ENCODE measurements at places on chromosomes 6 and 20.
A peak's percentile ranks its signal among the peaks of the same experiment; 100 is the strongest.

DNA sequence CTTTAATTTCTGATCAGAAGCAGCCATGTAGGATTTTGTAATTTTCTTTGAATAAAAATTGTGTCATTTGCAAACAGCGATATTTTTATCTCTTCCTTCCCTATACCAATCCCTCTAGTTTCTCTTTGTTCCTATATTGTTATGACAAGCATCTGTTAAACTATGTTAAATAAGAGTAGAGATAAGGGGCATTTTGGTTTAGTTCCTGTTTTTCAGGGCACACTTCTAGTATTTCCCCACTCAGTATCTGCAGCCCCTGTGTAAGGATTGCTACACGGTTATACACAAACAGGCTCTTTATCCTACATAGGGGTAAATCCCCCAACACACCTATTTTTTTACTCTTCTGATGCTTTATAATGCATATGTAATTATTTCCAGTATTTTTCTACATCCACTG lies 42.1 kb downstream of the TRERF1 start:
- no peak for DNase-seq

DNA sequence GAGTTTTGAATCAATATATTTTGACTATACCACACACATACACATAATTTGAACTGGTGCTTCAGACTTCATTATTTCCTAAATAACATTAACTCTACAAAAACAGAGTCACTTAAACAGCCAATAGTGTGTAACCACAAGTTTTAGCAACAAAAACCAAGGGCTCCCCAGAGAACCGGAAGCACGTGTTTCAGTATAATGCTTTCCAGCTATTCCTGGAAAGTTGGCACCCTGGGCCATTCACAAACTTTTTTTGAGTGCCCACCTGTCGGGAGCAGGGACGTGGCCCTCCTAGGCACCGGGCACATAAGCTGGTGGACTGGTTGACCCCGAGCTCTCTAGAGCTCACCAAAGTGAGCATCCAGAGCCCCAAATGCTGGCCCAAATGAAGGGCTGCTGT lies 1.9 kb upstream of the SLC35D3 start:
- no peak for DNase-seq

- DNase-seq, result no peak
These were observed 10.0 kb downstream of the MOCS1 start for GRCh38 chr6:39924283-39924682.

GRCh38 chr20:25361287-25361683 lies 29.4 kb downstream of the ABHD12 start:
- DNase-seq, result no peak

DNA sequence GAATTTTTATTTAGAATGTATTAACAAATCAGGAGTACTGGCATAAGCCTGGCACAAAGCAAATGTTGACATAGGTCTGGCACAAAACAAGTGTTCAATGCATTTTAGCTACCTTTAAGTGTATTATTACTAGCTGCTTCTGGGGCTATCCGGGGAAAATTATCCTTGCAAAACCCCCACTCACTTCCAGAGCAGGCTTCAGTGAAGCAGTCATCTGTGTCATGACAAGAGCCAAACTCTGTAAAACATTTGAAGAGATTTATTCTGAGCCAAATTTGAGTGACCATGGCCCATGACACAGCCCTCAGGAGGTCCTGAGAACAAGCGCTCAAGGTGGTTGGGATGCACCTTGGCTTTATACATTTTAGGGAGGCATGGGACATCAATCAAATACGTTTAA lies 6.4 kb upstream of the TRIM38 start:
- no peak for DNase-seq

DNA sequence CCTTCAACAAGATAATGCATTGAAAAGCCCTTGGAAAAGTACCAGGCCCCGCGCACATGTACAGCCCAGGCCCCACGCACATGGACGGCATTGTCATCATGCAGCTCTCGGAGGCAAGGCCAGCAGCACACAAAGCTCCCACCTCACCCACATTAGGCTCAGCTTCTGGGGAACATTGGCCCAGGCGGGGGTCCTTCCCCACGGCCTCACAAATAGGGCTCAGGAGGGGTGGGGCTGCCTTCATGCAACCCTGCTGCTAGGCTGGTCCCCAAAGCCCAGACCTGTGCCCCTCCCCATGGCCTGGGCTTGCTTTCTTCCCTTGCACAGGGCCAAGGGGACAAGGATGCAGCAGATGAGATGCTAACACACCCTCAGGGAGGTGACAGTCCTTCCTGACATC lies 26.7 kb downstream of the NPEPL1 start:
- peak; percentile 55 for DNase-seq

GRCh38 chr6:118444796-118445195 lies 103.3 kb upstream of the PLN start:
- DNase-seq, result no peak

DNA sequence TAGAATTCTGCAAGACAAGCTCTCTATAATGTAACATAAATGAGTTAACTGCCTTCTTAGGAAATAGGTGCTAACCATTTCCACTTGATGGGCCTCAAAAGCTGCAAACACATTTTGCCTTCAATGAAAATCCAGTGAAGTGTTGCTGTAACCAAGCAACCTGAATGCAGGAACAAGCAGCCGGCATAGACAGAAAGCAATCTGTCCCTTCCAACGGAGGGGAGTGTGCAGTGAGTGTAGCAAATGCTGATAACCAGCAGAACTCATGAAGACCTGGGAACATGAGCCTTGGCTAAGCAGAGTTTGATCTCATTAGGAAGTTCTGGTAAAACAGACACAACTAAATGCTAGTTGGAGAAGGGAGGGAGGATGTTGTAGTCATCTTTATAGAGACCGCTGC lies 697.8 kb downstream of the KIF16B start:
- DNase-seq, result no peak

DNA sequence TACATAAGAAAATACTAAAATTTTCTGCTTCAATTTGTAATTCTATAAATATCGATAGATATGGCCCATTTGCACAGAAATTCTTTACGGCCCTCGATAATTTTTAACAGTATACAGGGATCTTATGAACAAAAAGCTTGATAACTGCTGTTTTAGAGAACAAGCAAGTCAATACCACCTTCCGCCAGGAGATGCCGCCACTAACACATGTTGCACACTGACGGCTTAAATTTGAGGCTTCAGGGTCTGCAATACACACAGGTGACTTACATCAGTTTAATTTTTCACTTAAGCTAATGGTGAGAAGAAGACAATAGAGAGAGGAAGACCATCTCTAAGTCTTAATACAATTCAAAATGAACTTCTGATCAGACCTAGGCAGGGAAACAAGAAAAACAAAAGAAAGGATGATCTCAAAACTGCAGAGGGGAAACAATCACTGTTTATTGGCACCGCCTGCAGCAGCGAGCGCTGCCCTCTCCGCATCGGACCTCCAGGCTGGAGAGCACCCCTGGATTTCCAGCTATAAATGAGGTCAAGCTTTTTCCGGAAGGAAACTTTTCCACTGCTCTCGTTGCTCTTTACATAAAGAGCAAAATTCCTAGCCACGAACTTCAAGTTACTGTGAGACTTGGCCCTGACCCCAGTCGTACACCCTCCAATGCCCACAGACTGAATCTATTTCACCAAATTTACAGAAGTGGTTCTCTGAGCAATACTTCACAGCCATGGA lies 53.9 kb downstream of the OTOR start:
- no peak for DNase-seq
